ENCODE measurements at places on chromosomes 4 and X.

- no peak for DNase-seq
These were observed 22.9 kb downstream of the KCTD8 start for GRCh38 chr4:44425614-44426208.

- no peak for DNase-seq
These were observed 259.5 kb upstream of the SLC7A11 start for GRCh38 chr4:138501614-138502013.

GRCh38 chrX:153463556-153463955, 6.8 kb downstream of the HAUS7 start:
- DNase-seq = no peak

- no peak for DNase-seq
These were observed 159.8 kb downstream of the CPEB2 start for GRCh38 chr4:15162046-15162445.

- no peak for DNase-seq
These were observed 69.6 kb downstream of the MAML3 start for GRCh38 chr4:140084385-140084784.

- no peak for DNase-seq
These were observed 954.3 kb downstream of the PCDH7 start for GRCh38 chr4:31674313-31674947.

DNA sequence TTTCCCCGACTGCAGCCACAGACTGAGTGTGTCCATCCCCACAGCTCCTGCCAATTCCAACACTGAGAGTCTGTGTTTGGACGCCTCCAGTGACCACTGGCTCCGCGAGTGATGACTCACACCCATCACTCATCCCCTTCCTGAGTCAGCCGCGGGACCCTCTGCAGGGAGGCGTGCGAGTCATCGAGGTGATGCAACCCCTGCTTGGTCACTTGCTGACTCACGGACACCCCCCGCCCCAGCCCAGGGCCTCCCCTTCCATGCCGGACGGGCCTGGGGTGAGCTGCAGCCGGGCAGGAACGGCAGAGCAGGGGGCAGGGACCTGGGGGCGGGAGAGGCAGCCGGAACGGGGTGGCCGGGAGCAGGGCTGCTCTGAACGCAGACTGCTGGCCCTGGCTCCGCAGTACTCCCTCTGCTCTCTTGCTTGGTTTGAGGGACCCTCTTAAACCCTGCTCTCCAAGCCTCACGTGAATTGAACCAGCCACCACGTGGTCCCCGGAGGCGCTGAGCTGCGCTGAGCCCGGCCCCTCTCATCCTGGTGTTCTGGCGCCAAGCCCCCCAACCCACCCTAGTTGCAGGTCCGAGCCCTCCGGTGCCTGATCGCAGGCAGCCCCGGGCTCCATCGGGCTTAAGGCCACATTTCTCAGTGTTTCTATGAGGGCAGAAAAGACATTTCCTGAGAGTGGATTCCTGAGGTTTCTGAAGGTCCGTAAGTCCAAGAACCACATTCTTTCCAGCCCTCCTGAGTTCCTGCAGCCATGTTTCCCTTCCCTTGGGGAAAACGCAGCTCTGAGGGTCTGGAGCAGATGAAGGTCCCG, 32.4 kb downstream of the FGFRL1 start:
- DNase-seq = no peak

DNA sequence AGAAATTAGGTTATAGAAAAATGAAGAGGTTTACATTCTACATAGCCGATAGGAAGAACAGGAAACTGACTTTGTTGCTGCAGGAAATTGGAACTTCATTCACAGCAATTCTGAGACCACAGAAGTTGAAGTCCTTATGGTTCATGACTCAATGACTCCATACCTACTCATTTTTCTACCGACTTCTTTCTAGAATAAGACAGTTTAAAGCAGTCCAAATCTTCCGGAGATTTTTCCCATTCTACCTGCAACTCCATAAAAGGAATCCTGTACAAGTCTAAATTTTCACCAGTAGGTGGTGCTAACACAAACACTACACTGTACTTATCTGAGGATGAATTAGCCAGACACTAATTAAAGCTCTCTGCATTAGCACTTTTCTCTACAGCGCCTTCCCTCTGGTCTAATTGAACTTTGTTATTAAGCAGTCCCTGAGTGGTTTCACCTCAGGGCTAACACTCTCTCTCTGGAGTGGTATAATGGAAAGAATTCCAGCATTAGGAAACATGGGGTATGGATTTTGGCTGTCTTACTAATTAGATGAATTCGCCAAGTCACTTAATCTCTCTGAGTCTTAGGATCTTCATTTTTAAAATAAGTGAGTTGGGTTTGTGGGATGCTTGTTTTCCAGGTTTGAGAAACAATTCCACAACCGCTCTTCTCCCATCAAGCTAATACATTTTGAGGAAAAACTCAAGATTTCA, 167.9 kb downstream of the SMIM20 start:
- DNase-seq = no peak
